NCI-H510A (cell line): ENCODE measurements at places on chromosomes 2 and 18.

- DNase-seq: no peak
Observed at GRCh38 chr2:239102266-239102665, 254.4 kb downstream of the TWIST2 start.

GRCh38 chr2:161569401-161569800 lies 54.8 kb upstream of the SLC4A10 start:
- DNase-seq: no peak

DNA sequence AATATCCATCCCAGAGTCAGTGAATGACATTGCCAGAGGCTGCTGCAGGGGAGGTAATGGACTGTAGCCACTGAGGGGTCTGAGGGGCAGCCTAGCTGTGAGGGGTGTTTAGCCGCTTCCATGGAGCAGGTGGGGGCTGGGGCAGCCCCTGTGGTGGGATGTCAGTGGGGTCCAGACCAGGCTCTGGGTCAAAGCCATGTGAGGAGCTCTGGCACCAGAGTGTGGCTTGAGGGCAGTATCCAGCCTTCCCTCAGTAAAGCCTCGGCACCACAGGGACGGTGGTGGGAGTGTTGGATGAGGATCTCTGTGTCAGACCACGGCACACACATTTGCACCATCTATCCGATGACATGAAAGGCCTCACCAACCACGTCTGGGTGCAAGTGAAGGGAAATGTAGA lies 85.0 kb downstream of the INHBB start:
- no peak for DNase-seq

DNA sequence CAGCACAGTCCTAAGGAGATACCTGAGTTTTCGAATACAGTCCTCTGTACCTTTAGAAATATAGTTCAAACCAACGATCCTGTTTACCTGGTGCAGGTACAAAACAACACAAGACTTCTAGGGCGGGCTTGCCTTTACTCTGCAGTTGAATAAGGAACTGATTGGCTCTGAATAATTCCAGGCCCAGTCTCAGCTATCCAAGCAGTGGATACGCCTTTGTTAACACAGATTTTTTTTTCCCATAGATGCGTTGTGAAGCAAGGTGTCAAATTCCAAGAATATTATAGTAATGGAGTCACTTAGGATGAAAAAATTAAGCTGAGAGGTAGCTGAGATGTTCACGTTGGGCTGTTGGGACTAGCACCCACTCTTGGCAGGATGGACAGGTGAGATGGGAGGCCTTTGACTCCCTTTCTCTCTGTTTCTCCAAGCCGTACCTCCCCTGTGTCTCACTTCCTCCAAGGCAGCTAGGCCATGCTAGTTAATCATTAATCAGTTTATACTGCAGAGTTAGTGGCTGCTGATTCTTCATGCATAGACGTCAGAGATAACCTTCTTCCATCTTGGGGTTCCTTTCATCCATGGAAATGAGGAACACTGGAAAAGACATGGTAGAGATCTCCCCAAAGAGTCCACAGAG lies 380.8 kb upstream of the ACVR2A start:
- DNase-seq: no peak

DNA sequence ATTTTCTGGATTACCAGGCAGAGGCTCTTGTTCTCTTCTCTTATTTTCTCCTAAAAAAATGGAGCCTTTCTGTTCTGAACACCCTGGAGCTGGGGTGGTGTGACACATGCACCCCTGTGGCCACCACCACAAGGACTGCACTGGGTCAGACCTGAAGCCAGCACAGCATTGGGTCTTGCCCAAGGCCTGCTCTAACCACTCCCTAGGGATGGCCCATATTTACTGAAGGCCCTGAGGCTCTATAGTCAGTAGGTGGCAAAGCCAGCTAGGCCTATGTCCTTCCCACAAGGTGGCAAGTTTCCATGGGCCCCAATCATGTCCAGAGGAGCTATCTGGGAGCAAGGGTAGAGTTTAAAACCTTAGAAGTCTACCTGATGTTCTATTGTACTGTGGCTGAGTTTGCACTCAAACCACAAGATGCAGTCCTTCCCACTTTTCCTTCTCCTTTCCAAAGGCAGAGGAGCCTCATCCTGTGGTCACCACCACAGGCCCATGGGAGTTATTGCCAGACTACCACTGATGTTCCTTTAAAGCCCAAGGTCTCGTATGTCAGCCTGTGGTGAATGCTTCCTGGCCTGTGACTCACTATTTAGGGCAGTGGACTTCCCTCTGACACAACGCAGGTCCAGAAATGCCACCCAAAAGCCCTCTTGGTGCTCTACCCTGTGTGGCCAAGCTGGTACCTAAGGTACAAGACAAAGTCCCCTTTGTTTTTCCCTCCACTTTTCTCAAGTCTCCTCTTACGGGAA lies 15.0 kb upstream of the FMNL2 start:
- DNase-seq: no peak

DNA sequence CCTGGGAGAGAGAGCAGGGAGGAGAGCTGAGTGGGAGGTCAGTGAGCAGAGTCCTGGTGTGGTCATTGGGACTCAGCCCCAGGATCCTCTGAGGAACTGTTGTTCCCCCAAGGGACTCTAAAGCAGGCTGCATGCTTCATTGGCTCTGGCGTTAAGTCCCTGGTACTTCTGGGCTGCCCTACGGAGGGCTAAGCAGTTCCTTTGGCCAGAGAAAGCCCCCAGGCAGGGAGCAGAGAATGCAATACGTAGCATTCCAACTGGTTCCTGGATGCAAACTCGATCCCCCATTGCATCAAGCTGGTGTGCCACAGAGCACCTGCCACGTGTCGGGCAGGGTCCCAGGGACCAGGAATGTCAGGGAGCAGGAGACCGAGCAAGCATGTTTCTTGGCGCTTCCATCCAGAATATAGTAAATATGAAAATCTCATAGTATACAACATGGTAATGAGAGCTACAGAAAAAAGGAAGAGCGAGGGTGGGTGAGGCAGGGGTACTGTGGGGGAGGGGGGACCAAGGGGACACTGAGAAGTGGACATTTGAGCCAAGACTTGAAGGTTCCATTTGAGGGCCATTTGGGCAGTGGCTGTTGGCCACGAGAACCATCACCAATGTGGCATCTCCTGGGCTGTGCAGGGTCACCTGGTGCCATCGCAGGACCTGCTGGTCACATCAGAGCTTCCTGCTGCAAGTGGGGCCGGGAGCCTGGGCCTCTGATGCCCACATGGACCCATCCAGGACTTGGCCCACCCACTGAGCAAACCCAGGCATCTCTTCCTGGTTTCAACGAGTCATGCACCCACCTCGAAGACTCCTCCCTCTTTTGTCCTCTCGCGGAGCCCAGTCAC lies 160.4 kb downstream of the ASB1 start:
- DNase-seq: no peak

- DNase-seq: no peak
Observed at GRCh38 chr18:50937183-50937582, 30.7 kb upstream of the ELAC1 start.

DNA sequence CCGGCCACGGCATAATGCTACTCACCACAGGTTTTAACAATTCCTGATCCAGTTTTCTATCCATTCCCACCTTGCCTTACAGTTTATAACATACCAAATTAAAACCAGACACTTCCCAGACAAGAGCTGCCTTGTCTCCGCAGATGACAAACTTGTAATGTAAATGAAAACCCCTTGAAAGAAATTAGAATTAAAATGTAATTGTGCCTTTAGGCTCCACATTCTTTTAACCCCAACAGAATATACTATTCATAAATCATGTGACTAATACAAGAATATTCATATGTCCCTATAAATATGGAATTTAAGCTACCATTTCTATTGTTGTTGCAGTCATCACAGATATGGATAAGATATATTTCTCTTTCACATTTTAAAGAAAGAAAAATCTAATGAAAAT lies 69.9 kb upstream of the ZBTB14 start:
- no peak for DNase-seq

GRCh38 chr18:44729631-44730101 lies 49.0 kb downstream of the SETBP1 start:
- no peak for DNase-seq

DNA sequence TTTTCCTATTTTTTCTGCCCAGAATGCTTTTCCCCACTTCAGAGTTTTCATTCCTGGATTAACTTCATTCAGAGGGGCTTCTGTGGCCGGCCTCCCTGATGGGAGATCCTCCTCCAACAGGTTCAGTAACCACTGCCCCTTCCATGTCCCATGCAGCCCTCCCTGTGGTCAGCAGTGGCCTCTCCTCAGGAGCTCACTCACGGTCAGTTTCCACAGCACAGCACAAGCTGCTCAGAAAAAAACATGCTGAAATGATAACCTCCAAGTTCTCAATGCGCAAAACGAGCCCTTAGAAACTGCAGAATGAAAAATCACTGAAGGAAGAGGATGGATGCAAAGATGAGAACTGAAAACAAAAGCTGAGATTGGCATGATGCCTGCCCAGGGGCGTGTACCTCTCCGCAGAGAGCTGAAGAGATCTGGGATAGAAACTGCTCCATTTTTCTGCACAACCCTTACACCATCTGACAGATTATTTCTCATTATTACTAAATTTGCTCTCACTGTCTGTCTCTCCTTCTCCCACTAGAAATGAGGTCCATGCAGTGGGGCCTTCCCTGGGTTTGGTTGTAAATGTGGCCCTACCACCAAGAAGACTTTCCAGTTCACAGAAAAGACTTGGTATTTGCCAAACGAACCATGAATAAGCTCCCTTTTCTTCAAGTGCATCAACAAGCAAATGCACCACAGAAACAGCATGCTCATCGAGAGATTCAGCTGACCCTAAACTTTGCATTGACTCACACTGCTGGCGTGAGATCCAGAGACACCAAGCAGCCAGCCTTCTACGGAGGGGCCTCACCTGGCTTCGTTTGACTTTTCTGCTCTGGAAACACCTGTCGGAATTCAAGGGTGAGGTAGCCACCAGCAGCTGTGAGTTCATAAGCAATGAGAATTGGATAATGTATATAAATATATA lies 51.5 kb downstream of the TMEM18 start:
- no peak for DNase-seq

DNA sequence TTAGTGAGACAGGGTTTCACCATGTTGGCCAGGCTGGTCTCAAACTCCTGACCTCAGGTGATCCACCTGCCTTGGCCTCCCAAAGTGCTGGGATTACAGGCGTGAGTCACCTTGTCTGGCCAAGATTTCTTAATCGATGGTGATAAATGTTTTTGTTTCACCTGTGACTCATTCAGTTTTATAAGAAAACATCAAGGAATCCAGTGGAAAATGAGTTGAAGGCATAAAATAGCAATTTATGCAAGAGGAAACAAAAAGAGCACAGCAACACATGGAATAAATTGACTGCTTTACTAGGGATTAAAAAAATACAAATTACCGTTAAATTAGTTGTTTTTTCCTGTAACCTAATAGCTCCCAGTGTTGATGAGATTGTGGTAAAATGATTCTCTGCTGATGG lies 80.2 kb downstream of the CDK15 start:
- DNase-seq: no peak

DNA sequence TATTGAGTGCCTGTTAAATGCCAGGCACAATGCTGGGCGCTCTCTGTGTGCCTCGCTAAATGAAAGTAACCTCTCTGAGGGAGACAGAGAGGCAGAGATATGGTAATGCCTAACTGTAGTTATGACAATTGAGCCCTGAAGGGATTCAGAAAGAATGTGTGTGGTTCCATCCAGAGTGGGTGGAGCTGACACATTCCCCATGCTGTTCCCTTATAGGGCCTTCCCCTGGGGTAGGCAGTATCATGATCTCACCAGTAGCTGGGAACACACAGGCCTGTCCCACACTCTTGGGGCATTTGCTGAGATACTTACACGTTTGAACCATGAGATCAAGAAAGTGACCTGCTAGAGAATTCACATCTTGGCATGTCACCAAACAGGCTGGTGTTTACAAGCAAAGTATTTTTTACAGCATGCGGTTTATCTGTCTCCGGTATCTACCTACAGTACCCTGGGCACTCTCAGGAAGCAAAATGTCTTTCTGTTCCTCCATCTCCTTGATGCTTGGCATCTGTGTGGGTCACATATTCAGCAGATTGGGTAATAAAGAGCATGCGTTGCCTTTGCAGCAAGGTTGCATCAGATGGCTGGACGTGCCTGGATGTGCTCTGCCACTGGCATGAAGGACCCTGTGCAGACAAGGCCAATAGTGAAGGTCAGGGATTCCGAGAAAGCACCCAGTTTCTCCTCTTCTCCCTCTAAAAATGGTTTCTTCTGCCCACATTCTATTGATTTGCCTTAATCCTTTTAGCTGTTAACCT lies 9.4 kb downstream of the CTIF start:
- DNase-seq: no peak

GRCh38 chr2:3214065-3214464 lies 163.6 kb downstream of the EIPR1 start:
- no peak for DNase-seq

DNA sequence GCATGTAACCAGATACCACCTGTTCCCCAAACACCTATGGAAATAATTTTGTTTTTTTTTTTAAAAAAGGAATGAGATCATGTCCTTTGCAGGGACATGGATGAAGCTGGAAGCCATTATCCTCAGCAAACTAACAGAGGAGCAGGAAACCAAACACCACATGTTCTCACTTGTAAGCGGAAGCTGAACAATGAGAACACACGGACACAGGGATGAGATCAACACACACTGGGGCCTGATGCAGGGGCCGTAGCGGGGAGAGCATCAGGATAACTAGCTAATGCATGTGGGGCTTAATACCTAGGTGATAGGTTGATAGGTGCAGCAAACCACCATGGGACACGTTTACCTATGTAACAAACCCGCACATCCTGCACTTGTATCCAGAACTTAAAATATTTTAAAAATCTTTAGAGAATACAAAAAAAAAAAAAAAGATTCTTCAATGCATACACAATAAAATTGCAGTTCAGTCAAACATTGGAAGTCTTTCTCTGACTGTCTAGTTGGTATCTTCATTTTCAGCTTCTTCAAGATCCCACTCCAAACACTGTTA lies 11.6 kb upstream of the CASP10 start:
- DNase-seq: no peak

DNA sequence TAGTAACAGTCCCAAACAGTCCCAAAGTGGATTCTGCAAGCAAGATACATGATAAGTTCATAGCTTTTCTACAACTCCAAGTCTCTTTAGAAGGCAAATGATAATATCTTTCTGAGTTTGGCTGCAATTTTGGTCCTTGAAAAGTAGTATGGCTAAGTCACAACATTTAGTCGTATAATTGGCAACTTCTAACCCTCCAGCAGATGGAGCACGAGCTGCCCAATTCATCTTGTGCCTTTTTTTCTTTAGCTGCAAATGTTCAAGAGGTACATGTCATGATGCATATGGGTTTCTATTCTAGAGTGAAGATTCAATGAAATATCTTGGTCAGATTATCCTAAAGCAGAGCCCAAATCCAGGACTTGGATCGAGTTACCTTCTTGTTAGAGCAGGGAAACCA lies 127.0 kb upstream of the KLHL14 start:
- no peak for DNase-seq

DNA sequence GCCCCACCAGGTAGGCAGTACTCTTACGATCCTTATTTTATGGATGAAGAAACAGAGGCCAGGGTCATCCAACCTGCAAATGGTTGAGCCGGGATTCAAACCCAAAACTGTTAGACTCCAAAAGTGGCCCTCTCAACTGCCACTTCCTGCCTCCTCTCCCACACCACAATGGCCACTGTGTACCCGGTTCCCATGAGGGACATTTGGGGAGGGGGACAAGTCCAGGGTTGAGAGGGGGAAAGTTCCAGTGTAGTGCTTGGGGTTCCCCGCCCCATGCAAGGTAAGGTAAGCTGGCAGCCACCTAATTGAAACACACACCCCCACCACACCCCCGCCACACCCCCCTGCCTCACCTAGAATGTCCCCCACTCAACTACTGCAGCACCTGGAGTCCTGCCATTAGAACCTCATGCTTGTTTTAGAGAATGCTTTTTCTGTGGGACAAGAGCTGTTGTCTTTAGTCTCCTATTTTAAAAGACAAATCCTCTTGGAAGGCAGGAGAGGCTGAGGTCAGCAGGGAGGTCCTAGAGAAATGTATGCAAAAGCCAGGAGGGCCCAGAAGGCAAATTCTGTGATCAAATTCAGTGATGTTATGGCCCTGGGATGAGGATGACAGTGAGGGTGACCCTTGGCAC lies 145.2 kb downstream of the ZFP36L2 start:
- no peak for DNase-seq
